ENCODE measurements at places on chromosomes 7 and 10.
A peak's percentile ranks its signal among the peaks of the same experiment; 100 is the strongest.

DNA sequence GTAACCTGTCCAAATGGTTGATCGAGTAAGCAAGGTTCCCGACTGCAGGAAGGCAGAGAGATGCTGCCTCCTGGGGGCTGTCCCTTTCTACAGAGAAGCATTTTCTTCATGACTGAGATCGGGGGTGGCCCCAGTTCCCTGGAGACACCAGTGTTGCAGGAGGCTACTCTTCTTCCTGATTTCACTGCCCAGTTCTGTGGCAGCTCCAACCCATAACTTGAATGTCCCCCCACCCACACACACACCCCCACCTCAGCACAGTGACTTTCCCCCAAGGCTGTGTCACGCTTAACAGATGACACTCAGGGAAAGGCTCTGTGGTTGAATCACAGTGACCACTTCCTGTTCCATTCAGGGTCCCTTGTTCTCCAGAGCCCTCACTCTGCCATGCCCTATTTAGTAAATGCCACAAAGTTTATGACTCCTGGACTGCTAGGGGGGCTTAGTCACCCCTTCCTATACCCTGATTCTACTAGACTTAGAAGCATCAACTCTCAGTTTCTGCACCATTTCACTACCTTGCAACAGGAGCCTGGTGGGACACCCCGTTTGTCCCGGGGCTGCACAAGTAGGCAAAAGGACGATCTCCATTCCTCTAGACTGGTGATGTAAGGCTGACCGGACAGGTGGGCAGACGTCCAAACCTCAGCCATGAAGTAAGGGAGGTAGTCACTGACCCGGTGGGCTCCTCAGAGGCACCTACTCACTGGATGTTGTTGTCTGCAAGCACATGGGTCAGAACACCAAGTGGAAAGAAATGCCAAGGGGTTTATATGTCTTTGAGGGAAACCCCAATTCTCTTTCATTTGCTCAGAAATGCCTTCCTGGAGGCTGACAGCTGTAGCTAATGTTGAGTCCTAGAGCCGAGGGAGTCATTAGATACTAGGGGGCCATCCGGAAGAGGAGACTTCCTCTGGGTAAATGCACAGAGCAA lies 31.3 kb upstream of the SMC3 start:
- DNase-seq = peak; percentile 71

DNA sequence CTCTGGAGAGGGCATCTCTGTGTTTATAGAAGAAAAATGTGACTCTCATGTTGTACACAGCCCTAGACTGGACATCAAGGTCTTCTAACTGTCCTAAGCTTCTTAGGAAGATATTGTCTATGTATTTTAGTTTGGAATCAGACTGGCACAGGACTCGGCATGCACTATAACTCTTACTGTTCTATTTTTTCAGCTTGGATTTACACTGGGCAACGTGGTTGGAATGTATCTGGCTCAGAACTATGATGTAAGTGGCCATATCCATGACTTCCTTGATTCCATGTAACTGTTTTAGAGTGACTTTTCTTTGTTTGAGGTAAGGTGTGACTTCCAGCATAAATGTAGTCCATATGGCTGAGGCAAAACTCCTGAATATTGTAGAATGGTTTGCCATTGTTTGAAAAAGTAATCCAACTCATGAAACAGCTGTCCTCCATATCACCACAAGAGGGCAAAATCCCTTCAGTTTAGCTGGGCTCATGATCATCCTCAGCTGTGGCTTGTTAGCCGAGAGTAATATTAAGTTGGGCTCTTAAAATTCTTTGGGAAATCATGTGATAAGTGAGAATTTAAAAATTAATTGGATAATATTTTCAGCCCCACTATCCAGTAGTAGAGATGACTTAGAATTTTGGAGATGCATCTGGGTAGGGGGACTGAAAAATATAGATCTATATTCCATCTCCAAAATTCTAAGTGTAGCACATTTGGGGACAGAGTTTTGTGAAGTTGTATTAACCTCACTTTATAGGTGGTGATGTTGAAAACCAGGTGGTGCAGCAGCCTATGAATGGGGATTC lies 10.4 kb downstream of the STMP1 start:
- no peak for DNase-seq

- DNase-seq = no peak
These were observed 694.5 kb downstream of the LRMDA start for GRCh38 chr10:76125900-76126299.

- DNase-seq = no peak
These were observed 9.0 kb downstream of the LRRC27 start for GRCh38 chr10:132341017-132341416.

DNA sequence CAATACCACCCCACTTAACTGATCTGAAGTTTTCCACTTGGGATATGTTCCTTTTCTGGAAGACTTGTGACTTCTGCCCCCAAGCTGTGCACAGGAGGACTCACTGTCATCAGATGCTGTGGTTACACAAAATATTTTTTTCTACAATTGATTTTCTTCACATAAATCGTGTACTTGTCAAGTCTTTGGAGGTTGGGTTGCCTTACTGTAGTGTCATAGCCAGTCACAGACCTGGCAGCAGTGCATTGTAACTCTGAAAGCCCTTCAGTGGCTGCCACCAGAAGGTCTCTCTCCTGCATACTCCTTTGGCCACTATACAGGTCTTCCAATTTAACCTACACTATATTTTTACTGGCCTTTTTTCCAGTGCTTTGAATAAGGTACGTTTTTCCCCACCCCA lies 73.2 kb downstream of the SDK1 start:
- no peak for DNase-seq

DNA sequence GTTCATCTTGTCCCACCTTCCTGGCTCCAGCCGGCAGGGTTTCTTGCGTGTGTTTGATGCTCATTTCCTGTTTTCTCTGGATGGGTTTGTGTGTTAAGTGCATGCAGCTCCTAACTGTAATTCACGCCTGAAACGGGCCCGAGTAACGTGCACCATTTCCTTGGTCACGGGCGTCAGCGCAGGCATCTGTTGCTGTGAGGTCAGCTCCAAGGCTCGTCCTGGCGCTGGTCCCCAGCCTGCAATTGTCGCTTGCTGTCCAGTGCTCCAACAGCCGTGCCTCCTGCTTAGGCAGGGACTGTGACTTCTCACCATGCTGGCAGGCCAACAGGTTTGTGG lies 201.1 kb downstream of the GLRX3 start:
- DNase-seq = no peak

GRCh38 chr7:139731802-139732470 lies 45.9 kb downstream of the HIPK2 start:
- DNase-seq = peak; percentile 72

GRCh38 chr10:5092848-5093790 lies 1.1 kb upstream of the AKR1C3 start:
- no peak for DNase-seq

DNA sequence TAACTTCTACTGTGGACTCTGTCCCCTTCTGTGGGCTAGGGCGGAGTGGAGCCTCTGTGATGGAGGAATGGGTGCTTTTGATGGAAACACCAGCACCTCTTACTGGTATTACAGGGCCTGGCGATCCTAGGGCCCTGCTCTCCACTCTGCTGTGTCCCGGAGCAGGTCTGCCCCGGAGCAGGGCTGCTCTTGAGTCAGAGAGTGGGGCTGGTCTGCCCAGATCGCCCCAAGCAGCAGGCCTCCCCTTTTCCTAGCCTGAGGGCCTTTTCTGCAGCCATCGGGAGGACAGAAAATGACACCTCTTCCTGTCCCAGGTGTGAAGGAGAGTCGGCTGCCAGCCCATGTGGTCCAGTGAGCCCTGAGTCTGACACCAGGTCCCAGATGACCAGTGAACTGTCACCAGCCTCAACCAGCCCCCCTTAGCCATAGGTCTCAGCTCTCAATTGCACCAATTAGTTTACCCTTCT lies 1.4 kb downstream of the ZNF282 start:
- DNase-seq = no peak

GRCh38 chr7:50273301-50273700 lies 31.2 kb upstream of the IKZF1 start:
- DNase-seq = no peak

GRCh38 chr7:51058764-51059163 lies 257.8 kb downstream of the COBL start:
- DNase-seq = no peak

DNA sequence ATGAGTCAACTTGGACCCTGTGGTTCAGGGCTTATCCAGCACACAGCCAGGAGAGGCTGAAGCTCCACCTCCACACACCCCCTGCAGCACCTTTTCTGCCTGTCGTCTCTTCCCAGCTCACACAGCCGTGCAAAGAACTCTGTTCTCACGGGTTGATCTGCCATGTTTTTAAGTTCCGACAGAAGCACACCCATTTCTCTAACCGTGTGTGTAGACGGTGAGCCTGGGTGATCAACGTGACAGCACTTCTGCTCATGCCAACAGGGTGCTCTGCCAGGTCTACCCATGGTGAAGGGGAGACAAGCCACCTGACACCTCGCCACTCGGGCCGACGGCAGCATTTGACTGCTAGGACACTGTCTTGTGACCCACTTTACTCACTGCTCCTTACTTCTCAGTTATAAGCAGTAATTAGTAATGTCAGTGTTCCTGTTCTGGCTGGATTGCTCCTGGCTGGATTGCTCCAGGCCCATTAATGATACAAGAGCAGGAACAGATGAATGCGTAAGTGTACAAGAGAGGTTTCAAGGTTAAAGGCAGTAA lies 90.5 kb downstream of the RNF216 start:
- no peak for DNase-seq

GRCh38 chr10:11794566-11794965 lies 28.6 kb upstream of the PROSER2 start:
- DNase-seq = no peak

DNA sequence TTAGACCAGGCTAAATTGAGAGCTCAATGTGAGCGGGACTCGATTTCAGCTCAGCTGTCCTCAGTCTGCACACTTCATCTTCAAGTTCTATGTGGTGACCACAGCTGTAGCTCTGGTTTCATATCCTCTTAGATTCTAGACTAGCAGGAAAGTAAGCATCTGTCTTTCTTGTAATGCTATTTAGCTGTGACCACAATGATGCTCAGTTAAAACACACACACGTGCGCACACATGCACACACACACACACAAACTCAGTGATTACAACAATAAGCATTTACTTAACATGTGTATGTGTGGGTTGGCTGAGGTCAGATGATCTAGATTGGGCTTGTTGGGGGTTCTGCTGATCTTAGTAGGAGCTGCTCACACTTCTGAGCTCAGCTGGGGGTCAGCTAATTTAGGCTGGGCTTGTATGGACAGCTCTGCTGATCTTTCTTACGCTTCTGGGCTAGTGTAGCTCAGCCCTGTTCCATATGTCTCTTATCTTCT lies 82.5 kb downstream of the ZNF365 start:
- no peak for DNase-seq

DNA sequence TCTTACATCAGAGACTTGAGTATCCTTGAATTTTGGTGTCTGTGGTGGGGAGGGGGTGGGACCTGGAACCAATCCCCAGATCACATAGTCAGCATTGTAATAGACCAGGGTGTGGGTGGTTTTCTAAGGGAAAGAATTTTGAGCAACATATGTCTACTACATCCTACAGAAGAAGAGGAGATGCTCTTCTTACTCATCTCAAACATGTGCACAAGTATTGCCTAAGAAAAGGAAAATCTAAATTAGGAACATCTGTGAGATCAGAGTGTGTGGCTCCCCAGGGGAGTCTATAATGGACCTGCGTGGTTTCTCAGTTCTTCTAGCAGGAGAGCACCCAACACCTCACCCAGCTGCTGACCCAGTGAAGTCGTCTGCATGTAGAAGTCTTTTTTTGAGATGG lies 148.8 kb downstream of the CCDC3 start:
- no peak for DNase-seq

GRCh38 chr7:42618651-42619360 lies 293.1 kb downstream of the C7orf25 start:
- no peak for DNase-seq

GRCh38 chr7:102283477-102284189 lies 3.0 kb upstream of the SH2B2 start:
- DNase-seq = no peak

DNA sequence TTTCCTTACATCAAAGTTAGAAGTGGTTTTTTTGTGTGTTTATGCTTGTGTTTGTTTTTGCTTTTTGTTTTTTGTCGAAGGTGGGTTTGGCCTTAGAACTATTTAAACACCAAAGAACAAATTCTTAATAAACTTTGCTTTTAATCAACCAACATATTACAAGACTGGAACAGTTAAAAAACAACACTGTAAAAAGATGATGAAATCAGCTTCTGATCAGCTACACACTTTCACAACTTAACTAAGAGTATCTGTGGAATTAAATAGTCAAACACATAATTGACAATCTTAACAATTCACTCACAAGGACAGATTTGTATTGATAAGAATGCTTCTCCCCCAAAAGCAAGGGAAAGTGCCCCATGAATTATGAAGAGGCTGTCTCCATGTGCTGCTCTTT lies 58.8 kb downstream of the MRPL32 start:
- DNase-seq = no peak

GRCh38 chr10:68647672-68648341 lies 73.2 kb upstream of the CCAR1 start:
- DNase-seq = no peak

- DNase-seq = no peak
These were observed 15.0 kb downstream of the CYP51A1 start for GRCh38 chr7:92119213-92119759.

DNA sequence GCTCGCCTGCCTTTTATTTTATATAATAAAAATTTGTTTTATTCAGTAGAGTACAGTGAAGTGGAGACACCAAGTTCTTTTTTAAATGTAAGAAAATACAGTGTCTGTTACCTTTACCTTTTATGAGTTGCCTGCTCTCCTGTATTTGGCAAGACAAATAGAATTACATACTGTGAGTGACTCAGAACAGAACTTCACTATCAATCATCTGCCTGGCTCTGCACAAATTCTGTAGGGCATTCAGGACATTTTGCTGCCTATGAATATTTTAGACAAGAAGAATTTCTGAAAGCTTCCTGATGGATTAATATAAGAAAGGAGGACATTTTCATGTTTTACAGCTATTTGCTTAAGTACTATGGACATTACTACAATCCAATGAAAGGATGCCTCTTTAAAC lies 135.4 kb upstream of the PHF14 start:
- no peak for DNase-seq

DNA sequence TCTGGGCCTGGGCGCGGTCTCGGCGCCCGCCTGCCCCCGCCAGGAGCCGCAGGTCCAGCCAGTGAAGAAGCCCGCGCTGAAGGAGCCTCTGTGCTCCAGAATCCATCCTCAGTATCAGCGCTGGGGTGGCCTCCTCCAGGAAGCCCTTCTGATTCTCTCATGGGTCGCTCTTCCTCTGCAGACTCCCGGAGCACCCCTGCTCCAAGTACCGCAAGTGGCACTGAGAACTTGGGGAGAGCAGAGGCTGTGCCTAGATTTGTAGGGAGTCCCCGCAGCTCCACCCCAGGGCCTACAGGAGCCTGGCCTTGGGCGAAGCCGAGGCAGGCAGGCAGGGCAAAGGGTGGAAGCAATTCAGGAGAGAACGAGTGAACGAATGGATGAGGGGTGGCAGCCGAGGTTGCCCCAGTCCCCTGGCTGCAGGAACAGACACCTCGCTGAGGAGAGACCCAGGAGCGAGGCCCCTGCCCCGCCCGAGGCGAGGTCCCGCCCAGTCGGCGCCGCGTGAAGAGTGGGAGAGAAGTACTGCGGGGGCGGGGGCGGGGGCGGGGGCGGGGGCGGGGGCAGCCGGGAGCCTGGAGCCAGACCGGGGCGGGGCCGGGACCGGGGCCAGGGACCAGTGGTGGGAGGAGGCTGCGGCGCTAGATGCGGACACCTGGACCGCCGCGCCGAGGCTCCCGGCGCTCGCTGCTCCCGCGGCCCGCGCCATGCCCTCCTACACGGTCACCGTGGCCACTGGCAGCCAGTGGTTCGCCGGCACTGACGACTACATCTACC lies at the start of gene ALOX5:
Gene ALOX5, plus strand, starts transcription at position 641 of the 774 bp plus-strand sequence. Its CDS starts 64 bp downstream, at position 705.
- DNase-seq = no peak

- no peak for DNase-seq
These were observed 45.9 kb upstream of the MSMB start for GRCh38 chr10:46091828-46092523.

Data from T1000 (cell line).